ENCODE measurements at places on chromosomes 7 and 10.

- DNase-seq, result peak; percentile 99
These were observed 33.9 kb upstream of the EEPD1 start for GRCh38 chr7:36119005-36119706.

DNA sequence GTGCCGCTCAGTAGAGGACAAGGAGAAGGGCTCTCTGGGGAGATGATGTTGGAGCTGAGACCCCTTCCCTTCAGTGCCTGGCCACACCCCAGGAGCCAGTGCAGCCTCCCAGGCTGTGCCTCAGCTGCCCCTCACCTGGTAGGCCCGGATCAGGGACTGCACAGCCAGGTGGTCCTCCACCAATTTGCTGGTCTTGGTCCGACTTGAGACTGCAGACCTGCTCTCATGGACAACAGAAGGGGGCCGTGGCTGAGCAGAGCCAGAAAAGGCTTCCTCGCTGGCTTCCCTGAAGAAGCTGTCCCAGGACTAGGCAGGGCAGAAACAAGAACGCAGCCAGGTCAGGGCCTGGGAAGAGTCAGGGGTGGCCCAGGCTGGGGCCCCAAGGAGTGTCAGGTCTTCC, 5.5 kb downstream of the OGDHL start:
- no peak for DNase-seq

- peak; percentile 45 for DNase-seq
These were observed 219.4 kb downstream of the ABCA13 start for GRCh38 chr7:48390388-48391327.

DNA sequence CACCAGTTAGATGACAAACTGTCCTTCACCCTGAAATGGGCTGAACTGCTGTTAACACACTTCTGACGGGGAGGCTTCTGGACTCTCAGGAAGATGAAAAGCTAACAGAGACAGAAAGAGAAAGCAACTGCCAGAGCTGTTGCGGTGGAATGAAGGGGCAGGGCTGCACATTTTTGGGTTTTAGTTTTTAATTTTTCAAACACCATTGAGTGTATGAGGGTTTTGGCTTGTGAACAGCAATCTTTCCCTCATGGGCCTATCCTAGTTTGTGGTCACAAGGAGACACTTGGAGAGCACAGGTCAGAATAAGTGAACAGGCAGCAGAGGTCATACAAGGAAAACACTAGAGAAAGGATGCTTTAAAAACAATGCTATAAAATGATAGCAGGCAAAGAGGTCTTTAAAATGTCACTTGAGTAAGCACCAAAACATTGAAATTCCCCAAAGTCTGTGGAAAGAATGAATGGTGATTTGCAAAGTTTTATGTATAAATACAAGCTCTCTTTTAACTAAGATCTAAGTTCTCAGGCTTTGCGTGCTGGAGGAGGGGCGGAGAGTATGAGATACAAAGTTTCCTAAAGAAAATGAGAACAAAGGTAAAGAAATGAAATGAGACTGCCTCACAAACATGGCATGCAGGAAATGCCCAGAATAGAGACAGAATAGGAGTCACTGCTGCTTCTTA, 101.4 kb upstream of the GLI3 start:
- no peak for DNase-seq

- peak; percentile 15 for DNase-seq
These were observed 926 bp upstream of the PCBD1 start for GRCh38 chr10:70889291-70889690.

DNA sequence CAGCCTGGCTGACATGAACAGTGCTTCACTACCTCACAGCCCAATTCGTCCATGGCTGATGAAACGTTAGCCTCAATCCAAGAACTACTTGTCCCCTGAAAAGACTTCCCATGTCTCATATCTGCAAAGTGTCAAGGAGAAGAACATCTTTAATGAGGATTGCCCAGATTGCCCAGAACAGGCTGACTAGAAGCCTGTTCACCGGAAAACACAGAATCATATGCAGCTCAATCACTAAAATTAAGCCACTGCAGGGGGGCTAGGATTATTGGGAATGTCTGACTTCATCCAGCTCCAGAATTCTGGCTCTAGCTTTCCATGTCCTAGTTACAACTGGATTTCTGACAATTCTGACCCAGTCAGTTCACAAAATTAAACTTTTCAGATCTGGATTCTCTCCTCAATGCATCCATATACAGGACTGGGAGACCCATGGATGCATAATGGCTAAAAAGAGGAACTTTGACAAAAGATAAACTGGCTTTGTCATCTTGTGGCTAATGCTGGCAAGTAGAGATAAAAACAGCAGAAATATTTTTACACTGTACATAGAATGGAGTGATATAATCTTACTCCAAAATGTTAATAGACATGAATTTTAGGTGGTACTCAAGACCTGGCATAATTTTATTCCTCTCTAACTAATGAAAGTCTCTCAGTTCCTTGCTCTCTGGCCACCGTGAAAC, 467.0 kb upstream of the POT1 start:
- DNase-seq, result no peak

DNA sequence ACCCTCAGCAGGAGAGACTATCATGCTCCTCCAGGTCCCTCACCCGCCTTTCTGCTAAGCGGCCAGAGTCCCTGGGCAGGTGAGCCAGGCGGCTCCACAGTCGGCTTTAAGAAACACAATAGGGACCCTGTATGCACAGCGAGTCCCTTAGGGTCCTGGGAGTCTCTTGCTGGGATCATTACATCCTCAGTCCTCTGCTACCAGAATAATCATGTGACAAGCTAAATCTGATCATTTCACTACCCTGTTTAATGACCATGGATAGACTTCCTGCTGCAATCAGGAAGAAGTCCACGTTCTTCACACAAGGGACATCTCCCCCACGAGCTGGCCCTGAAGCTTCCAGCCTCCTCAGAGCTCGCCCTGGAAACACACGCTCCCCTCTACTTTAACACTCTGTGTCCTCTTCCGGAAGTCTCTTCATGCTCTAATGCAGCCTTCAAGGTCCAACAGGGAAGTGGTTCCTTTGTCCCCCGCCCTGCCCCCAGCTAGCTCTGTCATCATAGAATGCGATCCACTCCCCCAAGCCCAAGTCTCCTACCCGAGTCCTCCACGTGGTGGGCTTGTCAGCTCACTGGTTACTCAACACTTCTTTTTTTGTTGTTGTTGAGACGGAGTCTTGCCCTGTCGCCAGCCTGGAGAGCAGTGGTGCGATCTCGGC, 101.5 kb downstream of the RNF216 start:
- no peak for DNase-seq

DNA sequence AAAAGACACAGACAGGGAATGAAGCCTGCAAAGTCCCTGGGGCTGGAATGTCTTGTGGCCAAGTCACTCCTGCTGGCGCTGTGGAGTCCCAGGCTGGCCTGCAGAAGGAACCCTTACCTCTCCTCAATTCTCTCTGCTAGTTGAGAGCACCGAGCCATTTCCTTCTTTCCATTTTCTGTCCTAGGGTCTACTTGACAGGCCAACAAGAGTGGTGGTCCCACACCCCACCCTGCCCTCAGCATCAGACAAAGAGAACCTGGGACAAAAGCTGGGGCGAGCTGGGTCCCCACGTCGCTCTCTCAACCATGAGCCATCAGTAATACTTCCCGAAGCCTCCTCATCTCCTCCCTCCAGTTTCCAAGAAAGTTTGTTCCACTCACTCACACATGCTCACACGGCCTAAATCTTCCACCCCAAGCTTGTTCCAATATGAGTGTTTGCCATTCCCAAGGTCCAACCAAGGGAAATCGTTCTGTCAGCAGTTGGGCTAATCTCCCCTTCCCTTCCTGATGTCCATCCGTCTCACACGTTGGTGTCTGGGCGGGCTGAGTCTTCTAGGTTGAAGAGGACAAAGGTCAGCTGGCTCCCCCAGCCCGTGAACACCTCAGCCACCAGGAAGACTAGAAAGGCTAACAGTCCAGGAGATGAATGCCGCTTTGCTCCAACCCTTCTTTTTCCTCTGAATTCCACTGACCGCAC, 44.3 kb downstream of the CLEC2L start:
- DNase-seq, result no peak

DNA sequence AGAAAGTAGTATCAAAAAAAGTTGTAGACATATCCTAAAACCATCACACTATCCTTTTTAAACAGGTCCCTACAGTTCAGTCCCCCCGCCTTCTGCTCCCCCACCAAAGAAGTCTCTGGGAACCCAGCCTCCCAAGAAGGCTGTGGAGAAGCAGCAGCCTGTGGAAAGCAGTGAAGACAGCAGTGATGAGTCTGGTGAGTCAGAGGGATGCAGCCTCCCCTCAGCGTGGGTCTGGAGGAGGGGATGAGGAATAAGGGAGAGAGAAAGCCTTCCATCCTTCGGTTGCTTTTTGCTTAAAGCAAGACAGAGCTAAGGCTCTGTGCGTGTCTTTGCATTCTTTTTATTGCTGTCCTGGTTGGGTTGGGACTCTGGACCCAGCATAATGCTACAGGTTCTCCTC, 7.6 kb downstream of the NOLC1 start:
- DNase-seq, result no peak

- DNase-seq, result no peak
These were observed 248.3 kb upstream of the YAE1 start for GRCh38 chr7:39317896-39318295.

- DNase-seq, result no peak
These were observed 315.7 kb downstream of the REEP3 start for GRCh38 chr10:63836666-63837442.

- no peak for DNase-seq
These were observed 280.1 kb downstream of the SKAP2 start for GRCh38 chr7:26584326-26584725.

GRCh38 chr7:105934572-105935185, 28.4 kb upstream of the CDHR3 start:
- DNase-seq, result peak; percentile 84

DNA sequence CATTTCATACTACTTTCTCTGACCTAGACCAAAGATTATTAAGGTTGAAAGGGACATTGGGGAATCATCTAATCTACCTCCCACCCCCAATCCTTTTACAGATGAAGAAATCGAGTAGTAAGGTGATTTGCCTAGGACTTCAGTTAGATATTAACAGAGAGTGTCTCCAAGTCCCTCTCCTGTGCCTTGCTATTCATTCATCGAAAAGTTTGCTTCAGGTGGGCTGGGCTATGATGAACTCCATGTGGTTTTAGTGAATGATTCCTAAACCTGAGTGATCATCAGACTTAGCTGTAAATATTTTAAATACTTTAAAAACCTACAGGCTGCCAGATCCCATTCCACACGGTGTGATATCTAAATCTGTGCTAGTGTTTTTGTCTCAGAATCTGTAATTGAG, 259.4 kb upstream of the SORCS1 start:
- no peak for DNase-seq

GRCh38 chr7:66013938-66014337, 31.9 kb upstream of the GUSB start:
- DNase-seq, result peak; percentile 85

- peak; percentile 57 for DNase-seq
These were observed 1.5 kb upstream of the PARD3 start for GRCh38 chr10:34816501-34817002.

GRCh38 chr7:74099031-74099430, 15.4 kb downstream of the LIMK1 start:
- no peak for DNase-seq

- DNase-seq, result no peak
These were observed 12.0 kb upstream of the LARP4B start for GRCh38 chr10:943334-944033.

DNA sequence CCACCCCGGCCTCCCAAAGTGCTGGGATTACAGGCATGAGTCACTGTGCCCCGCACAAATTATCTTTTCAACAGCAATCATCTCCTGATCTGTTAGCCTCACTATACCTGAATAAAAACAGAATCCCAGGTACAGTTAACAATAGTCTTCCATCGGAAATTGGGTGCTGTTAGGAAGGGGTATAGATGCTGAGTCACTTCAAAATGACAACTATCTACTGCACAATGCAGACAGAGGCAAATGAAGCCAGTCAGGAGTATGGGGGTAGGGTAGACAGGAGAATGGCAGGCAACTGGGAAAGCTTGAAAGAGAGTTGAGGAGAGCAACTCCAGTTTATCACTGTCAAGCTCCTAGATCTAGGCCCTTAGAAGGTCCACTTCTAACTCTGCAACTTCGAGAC, 40.3 kb downstream of the LBX1 start:
- DNase-seq, result no peak
